Fibroblast of skin of right quadriceps (primary cell): ENCODE measurements at places on chromosomes 13 and 19.

DNA sequence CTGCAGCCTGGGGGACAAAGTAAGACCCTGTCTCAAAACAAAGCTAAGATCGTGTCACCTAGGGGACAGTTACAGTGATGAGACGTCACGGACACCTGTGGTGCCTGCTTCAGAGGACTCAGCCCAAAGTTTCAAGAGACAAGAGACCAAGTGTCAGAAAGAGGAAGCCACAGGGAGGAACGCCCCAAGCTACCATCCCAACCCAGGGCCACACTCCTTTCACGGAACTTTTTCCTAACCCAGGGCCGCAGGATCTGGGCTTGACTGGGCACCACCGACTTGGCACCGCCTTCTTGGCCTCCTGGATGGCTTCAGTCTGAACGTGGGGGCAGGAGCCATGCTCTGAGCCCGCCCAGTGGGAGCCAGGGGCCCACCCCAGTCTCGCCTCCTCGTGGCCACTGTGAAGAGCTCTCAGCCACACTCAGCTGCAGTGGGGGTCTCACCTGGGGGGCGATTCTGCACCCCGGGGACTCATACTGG is 8.5 kb downstream of the MOB3A start:
- no peak for DNase-seq

GRCh38 chr19:43872547-43873336 is 45.6 kb downstream of the ZNF283 start:
- peak; percentile 25 for DNase-seq

DNA sequence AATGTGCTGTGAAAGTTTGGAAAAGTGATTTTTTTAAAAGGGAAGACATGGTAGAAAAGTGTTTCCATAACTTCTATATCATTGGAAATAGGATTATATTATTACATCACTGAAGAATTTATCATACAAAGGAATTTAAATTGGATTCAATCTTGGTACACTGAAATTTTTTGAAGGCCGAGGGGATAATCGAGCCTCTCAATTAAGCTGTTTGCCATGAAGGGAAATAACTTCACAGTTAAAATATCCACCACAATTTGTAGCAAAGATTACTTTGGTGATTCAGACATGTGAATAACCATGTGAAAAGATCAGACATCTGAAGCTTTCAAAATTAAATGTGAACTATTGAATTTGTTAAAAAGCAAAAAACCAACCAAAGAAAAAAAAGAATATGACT is 215.3 kb downstream of the KLF5 start:
- DNase-seq = peak; percentile 79

DNA sequence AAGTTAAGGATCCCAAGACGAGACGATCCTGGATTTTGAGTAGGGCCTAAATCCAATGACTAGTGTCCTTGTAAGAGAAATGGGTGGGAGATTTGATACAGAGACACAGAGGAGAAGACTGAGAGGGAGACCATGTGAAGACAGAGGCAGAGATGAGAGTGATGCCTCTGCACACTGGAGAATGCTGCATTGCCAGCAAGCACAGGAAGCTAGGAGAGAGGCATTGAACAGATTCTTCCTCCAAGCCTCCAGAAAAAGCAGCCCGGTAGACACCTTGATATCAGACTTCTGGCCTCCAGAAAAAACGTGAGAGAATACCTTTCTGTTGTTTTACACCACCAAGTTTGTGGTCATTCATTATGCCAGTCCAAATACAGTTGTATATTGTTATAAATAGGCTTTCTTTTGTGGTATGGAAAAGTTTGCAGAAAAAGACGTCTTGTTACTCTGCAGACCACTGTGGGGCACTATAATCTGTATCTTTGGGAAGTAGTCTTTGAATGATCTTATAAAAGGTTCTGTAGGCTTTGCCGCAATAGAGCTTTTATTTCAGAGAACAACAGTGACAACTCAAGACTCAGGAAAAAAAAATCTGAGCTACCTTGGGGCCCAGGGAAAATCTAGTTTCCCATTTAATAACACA is 17.9 kb upstream of the RFC3 start:
- DNase-seq = peak; percentile 31

DNA sequence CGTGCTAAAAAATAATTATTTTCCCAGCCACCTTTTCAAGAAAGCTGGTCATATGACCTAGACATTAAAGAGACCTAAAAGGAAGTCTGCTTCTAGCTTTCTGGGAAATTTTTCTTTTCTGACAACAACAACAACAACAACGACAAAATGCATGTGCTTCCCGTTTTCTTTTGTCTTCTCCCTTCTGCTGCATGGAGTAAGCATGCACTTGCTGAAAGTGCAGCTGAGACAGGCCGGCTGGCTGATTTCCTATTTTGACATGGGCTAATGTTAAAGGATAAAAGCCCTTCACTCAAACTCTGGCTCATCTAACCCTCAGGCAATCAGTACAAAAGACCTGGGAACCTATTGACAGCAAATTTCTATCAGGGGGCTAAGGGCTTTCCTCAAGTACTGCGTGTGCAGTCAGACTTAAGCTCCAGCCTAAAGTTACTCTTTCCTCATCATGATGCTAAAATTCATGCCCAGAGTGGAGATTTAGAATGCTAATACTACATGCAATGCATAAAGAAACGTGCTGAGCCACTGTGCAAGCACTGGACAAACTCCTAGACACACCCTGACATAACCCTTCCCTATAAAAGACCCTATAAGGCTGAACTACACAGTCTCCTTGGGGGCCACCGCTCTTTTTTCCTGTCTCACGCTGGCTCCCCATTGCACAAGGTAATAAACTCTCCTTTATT is 811.1 kb downstream of the UQCRFS1 start:
- no peak for DNase-seq

- no peak for DNase-seq
These were observed 4.1 kb downstream of the TLE2 start for GRCh38 chr19:3024870-3025548.

- no peak for DNase-seq
These were observed 4.8 kb downstream of the ABCC4 start for GRCh38 chr13:95296326-95296925.

DNA sequence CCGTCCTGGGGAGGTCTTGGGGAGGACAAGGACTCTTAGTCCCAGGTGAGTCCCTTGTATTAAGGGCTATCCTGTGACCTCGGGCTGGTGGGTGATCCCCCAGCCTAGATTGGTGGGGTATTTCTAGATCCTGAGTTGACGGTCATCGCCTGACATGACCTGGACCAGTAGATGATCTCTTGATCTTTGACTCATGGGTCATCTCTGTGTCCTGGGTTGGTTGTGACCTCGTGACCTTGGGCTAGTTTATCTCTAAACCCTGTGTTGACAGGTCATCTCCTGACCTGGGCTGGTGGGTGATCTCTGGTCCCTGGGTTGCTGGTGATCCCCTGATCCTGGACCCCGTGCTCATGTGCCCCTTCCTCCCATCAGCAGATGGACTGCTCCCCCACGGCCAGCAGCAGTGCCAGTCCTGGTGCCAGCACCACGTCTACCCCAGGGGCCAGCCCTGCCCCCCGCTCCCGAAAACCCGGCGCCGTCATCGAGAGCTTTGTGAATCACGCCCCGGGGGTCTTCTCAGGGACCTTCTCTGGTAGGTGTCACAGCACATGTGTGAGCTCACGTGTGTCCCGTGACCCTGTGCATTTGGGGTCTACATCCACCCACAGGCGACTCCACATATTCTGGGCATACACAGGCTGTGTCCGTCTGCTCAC is 6.3 kb downstream of the MIDN start:
- DNase-seq = no peak

DNA sequence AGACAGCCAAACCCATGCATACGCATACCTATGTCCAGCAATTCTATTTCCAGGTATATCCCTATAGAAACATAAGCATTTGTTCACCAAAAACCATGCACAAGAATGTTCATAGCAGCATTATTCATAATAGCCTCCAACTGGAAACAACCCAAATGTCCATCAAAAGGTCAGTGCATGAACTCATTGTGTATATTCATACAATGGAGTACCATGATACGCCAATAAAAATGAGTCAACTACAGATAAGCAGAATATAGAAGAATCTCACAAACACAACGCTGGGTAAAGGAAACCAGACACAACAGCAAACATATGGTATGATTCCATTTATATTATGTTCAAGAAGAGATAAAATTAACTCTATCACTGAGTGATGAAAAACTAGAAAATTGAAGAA is 23.8 kb downstream of the DEDD2 start:
- DNase-seq = no peak

DNA sequence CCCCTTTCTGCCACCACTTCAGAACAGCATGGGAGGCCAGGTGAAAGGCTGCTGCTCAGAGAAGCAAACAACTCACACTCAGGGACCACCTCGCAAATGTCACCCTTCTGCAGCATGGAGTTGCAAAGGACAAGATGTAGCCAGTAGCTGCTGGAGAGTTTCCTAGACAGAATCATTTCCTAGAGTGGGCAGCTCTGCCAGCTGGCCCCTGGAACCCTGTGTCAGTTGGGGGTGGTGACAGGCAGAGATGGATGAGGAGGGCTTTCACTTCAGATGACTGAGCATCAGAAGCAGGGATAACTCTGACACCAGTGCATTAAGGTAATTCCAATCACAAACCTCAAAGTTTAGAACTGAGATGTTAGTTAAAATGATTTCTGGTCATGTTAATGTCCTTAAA is 34.4 kb upstream of the EPHX3 start:
- no peak for DNase-seq

GRCh38 chr19:30523791-30524190 is 151.6 kb downstream of the ZNF536 start:
- no peak for DNase-seq

DNA sequence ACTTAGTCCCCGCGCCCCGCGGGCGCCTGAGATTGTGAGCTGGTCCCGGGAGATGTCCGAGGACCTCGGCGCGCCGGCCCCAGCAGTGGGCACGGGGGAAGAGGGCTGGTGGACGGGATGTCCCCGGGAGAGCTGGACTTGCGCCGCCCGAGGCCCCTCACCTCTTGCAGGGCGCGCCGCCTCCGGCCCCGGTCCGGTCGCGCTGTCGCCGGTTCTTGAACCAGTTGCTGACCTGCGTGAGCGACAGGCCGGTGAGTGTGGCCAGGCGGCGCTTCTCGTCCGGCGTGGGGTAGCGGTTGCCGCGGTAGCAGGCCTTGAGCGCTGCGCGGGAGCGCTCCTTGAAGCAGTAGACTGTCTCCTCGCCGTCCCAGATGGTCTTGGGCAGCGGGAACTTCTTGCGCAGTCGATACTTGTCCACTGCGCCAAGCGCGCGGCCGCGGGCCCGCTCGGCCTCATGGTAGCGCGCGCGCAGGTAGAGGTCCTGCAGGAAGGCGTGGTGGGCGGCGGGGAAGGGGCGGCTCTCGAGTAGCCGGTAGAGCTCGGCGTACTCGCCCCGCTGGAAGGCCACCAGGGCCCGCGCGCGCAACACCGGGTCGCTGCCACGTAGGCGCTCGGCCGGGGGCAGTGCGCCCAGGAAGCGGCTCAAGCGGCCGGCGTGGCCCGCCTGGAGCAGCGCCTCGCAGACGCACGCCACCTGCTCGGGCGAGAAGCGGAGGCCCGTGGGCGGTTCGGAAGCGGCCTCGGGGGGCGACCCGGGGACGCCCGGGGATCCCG is 984 bp downstream of the SIX5 start:
- peak; percentile 62 for DNase-seq

- no peak for DNase-seq
These were observed 98.3 kb downstream of the SLITRK6 start for GRCh38 chr13:85700906-85701305.

- DNase-seq = no peak
These were observed 663.2 kb upstream of the SGCG start for GRCh38 chr13:22517544-22517943.

- no peak for DNase-seq
These were observed 899.8 kb downstream of the GPC5 start for GRCh38 chr13:92297971-92298942.

GRCh38 chr13:25171170-25171516 is 945 bp downstream of the AMER2 start:
- no peak for DNase-seq

DNA sequence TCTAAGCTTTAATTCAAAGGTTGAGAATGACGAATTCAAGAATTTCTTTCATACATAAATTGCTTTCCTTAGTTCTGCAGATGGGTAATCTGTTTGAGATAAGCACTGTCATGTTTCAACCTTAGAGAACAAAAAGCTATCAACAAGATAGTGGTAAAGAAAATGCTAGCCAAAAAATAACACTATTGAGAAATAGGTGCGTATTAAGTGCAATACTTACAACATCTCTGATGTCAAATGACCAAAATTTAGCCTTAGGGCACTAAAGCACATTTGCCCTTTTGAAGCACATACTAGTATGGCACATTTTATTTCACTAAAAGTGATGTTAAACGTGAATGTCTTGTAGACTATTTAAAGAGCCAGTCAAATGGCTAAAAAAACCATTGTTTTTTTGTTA is 4.9 kb downstream of the KBTBD6 start:
- no peak for DNase-seq

- no peak for DNase-seq
These were observed 417.8 kb upstream of the DACH1 start for GRCh38 chr13:72284791-72285190.

- DNase-seq = no peak
These were observed 2.3 kb downstream of the LINGO3 start for GRCh38 chr19:2305452-2306280.

GRCh38 chr13:106533943-106534638 is 1.4 kb downstream of the EFNB2 start:
- peak; percentile 73 for DNase-seq

GRCh38 chr19:48421548-48421947 is 24.2 kb upstream of the GRWD1 start:
- no peak for DNase-seq

GRCh38 chr13:100039740-100040139 is 49.2 kb upstream of the PCCA start:
- DNase-seq = peak; percentile 22

DNA sequence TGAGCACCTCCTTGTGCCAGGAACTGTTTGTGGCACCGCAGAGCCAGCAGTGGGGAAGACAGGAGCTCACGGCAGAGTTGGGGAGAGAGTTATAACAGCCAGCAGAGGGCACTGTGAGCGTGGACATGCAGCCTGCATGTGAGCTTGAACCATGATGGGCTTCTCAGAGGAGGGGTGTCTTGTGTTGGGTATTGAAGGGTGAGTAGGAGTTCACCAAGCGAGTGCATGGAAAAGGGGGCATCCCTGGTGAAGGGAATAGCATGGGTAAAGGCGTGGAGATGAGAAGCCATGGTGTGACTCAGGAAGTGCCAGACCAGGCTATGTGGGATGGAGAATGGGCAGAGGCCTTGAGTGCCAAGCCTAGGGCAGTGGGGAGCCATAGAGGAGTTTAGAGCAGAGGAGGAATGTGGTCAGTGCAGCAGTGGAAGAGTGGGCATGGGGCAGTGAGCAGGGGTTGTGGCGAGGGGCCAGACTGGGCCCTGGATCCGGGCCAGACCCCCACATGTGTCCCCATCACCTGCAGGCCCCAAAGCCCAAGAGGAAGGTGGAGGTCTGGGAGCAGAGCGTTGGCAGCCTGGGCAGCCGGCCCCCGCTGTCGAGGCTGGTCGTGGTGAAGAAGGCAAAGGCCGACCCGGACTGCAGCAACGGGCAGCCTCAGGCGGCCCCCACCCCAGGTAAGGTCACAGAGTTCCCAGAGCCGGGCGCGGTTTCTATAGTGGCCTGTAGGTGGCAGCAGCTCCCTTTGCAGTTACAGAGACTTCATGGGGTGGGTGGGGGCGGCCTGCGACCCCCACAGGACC is 11.8 kb upstream of the SHD start:
- DNase-seq = peak; percentile 35
